ENCODE measurements at places on chromosomes 7 and 10.

- no peak for DNase-seq
Observed at GRCh38 chr10:73044378-73045285, 52.0 kb downstream of the P4HA1 start.

GRCh38 chr10:57145548-57145947 lies 784.5 kb upstream of the ZWINT start:
- no peak for DNase-seq

GRCh38 chr10:13587391-13587790 lies 626 bp downstream of the PRPF18 start:
- DNase-seq, result no peak

DNA sequence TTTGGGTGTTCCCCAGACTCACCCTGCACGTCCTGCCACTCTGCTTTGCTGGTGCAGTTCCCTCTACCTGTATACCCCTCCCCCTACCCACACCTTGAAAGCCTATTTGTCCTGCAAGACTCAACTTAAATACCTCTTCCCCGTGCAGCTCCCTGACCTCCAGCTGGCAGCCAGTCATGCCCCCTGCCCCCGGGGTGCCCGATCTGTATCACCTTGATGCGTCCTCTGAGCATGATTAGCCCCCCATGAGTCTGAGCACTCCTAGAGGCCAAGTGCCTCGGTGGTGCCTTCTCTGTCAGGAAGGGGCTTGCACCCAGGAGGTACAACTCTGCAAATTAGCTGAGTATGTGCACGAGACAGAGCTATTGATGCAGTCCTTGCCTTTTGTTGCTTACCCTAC lies 95.1 kb downstream of the RGS10 start:
- DNase-seq, result no peak

- DNase-seq, result peak; percentile 20
Observed at GRCh38 chr10:22022257-22023032, 18.9 kb upstream of the DNAJC1 start.

- DNase-seq, result peak; percentile 84
Observed at GRCh38 chr7:105691680-105692564, 110.6 kb upstream of the EFCAB10 start.

GRCh38 chr10:87918254-87918859 lies 54.9 kb downstream of the PTEN start:
- DNase-seq, result no peak

DNA sequence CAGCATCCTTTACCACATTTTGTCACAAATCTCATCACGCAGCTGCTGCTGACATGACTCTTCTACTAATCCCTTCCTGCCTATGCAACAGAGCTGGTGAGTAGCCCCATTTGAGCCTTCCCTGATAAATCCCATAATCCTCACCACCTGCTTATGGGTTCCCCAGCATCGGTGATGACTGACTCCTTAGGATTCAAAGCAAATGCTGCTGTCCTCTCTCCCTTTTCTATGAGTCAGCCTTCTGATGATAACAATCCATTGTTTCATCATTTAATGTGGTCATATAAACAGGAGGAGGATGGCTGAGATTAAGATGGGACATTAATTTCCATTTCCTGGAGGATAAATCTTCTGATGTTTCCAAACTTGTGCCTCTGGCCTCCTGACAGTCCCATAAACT lies 73.4 kb downstream of the SORCS1 start:
- DNase-seq, result no peak

GRCh38 chr7:41824284-41824683 lies 121.4 kb upstream of the INHBA start:
- DNase-seq, result no peak

GRCh38 chr10:30816159-30816819 lies 186.7 kb upstream of the LYZL2 start:
- no peak for DNase-seq

- DNase-seq, result no peak
Observed at GRCh38 chr10:16408379-16408778, 28.4 kb upstream of the PTER start.

DNA sequence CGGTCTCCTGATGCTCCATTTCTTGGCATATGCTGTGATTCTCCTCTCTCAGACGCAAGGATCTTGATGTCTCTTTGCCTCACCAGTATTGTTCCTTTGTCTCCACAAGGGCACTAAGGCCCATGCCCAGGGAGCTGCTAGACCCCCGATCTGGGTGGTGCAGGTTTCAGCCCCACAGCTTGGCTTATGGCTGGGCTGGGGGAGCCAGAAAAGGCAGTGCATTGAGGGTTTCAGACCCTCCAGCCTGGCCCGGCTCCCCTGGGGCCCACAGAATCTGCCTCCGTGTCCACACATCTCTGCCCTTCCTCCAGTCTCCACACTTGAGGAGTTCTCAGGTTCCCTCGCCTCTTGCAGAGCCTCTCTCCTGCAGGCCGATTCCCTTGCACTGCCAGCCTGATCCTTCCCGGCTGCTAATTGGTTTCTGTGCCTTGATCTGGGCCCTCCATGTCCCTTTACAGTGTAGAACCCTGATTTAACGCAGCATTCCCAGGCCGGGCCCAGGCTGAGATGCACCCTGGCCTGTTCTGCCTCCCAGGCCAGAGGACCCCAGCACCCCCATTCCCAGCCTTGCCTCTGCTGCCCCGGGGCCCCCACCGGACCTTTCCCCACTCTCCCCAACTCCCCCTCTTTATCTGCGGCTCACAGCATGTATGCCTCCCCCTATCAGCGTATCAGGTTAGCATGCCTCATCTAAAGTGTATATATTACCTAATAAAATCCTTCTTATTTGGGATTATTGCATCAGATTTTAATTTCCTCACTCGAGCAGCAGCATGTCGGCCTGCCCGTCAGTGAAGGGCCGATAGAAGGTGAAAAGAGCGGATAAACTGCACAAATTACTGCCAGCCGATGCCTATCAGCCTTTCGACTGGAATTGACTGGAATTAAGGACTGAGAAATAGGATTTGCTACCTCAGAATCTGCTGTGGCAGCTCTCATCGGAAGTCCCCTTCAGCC lies 145.7 kb downstream of the C10orf105 start:
- no peak for DNase-seq

- no peak for DNase-seq
Observed at GRCh38 chr10:115093776-115094408, 727 bp downstream of the ATRNL1 start.
